ENCODE measurements at places on chromosomes 4 and X. TPM values are rescaled to one million over a fixed set of nuclear protein-coding genes. Genes with fewer than 3 reads are reported as not detected.

The MAPK10 gene
- total RNA-seq, result 3.3 TPM

The FOXR2 gene
- total RNA-seq, result not detected

The SPIN4 gene
- 4.3 TPM for total RNA-seq

The ADH6 gene
- total RNA-seq, result 10.2 TPM

The STOX2 gene
- 8.6 TPM for total RNA-seq

The VBP1 gene
- 19.9 TPM for total RNA-seq

DNA sequence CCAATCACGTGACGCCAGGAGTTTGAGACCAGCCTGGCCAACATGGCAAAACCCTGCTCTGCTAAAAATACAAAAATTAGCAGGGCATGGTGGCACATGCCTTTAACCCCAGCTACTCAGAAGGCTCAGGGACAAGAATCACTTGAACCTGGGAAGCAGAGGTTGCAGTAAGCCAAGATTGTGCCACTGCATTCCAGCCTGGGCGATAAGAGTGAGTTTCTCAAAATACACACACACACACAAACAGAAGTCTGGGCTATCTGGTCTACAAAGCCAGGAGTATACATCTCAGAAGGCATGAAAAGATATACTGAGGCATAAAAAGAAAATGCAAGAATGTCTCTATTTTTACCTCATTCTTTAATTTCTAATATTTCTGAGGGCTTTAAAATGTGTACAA, 11.3 kb downstream of the YTHDC1 start:
- DNase-seq, result no peak

DNA sequence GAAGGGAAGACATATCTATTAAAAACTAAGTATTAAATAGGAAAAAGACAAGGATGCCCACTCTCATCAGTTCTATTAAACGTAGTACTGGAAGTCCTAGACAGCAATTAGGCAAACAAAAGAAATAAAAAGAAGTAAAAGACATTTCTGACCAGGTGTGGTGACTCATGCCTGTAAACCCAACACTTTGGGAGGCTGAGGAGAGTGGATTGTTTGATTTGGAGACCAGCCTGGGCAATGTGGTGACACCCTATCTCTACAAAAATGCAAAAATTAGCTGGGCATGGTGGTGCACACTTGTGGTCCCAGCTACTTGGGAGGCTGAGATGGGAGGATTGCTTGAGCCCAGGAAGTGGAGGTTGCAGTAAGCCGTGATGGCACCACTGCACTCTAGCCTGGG, 1071.8 kb downstream of the FAT4 start:
- no peak for DNase-seq

GRCh38 chrX:20233336-20233735, 33.4 kb downstream of the RPS6KA3 start:
- DNase-seq, result no peak

GRCh38 chr4:125392694-125393093, 77.9 kb downstream of the FAT4 start:
- no peak for DNase-seq

DNA sequence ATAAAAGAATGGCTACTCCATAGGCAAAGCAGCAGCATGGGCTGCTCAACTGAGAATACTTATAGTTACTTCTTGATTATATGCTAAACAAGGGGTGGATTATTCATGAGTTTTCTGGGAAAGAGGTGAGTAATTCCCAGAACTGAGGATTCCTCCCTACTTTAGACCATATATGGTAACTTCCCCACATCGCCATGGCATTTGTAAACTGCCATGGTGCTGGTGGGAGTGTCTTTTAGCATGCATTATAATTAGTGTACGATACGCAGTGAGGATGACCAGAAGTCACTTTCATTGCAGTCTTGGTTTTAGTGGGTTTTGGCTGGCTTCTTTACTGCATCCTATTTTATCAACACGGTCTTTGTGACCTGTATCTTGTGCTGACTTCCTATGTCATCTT, 141.5 kb downstream of the MAGEB17 start:
- no peak for DNase-seq

DNA sequence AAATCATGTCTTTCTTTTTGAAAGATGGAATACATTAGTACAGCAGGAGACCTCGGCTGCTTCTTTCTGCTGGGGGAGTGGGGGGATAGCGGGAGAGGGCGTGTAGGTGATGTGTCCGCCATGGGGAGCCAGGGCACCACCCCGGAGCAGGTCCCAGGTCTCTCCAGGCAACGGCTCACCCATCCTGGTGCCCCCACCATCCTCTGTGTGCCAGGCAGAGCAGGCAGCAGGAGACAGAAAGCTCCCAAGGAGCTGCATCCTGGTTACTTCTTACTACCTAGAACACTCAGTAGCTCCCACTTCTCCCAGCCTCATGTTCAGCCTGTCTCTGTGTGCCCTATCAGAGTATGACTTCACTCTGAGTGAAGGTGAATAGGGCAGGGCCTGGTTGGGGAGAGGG, 23.6 kb downstream of the TNIP2 start:
- DNase-seq, result no peak

GRCh38 chr4:154208424-154208823, 283.2 kb downstream of the DCHS2 start:
- no peak for DNase-seq

GRCh38 chr4:105215609-105216313, 69.1 kb downstream of the TET2 start:
- DNase-seq, result no peak

DNA sequence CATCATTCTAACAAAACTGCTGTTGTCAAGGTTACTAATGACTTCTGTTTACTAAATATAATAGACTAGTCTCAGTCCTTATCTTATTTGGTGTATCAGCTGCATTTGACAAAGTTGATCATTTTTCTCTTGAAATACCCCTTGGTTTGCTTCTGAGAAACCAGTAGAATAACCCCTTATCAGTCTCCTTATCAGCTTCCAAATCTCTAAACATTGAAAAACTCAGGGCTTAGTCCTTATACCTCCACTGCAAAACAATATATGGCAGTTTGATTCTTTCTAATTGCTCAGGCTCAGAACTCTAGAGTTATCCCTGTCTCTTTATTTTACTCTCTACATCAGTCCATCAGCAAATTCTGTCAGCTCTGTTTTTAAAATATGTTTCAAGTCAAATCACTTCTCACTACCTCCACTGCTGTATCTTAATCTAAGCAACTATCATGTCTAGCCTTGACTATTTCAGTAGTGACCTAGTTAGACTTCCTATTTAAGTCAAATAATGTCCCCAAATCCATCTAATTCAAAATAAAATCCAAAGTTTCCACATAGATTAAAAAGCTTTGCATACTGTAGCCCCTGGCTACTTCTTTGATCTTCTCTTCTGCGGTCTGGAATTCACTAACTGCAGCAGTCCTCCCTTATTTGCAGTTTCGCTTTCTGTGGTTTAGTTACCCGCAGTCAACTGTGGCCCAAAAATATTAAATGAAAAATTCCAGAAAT, 87.1 kb upstream of the NPNT start:
- no peak for DNase-seq
